ENCODE measurements at places on chromosomes 13 and 19.

GRCh38 chr13:28447206-28447605 is 47.7 kb downstream of the FLT1 start:
- DNase-seq = no peak

- DNase-seq = peak; percentile 99
These were observed at the start of the genes COPE and DDX49 for GRCh38 chr19:18919086-18919899. Gene COPE, minus strand, starts transcription at chr19:18919387. Its CDS starts 39 bp downstream, at chr19:18919348. Gene DDX49, plus strand, starts transcription at chr19:18919715. Its CDS starts 27 bp downstream, at chr19:18919742.

GRCh38 chr13:46058268-46058667 is 5.7 kb upstream of the ZC3H13 start:
- DNase-seq = no peak

- no peak for DNase-seq
These were observed 23.4 kb downstream of the IZUMO4 start for GRCh38 chr19:2119921-2120785.

- no peak for DNase-seq
These were observed 218.5 kb downstream of the ZNF536 start for GRCh38 chr19:30590596-30591229.

DNA sequence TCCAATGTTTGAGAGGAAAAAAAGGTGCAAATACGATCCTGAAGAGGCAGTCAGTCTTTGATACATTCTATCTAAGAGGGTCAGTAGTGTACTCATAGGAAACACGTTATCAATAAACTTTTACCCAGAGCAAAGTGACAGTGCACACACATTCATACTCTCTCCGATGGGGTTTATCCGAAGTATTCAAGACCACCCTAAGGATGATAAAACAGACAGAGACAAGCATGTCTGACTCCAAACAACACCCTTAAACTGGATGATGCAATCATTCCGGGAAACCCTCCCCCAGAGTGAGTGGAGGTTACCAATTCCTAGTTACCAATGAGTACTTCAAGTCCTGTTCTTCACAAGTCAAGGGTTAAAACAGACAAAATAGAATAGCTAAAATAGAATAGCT is 79.1 kb downstream of the DNAJC3 start:
- no peak for DNase-seq

GRCh38 chr13:44088411-44088810 is 208.7 kb downstream of the LACC1 start:
- no peak for DNase-seq

- DNase-seq = peak; percentile 84
These were observed 4.3 kb downstream of the MYO9B start for GRCh38 chr19:17079710-17080439.

DNA sequence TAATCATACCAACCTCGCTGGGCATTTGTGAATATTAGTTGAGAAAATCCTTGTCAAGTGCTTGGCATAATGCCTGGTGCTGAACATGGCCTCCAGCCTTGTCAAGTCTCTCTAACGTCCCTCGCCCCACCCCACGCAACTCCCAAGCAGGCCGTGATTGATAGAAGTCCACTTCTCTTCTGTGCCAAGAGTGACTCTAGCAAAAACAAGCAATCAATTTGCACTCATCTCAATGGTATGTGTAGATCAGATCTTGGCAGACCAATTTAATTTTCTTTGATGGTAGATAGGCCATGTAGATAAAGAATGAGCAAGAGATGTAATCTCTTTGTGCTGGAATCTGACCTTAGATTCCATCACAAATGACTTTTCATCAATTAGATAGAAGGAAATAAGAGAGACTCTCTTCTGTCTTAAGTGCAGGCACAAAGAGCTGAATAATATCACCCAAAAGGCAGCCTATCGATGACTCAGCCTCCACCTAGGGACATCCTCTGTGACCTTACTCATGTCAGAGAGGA is 31.0 kb upstream of the KATNAL1 start:
- DNase-seq = no peak

DNA sequence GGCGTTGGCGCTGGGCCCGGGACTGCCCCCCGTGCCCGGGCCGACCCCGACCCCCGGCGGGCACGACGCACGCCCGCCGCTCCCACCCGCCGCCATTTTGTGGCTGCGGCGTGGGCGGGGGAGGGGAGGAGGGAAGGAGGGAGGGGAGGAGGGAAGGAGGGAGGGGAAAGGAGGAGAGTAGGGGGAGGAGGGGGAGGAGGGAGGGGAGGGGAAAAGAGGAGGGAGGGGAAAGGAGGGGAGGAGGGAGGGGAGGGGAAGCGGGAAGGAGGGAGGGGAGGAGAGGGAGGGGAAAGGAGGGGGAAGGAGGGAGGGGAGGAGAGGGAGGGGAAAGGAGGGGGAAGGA is at the start of gene BTBD2:
TSS of gene BTBD2 (minus strand) at position 107 of the 343 bp plus-strand sequence. CDS start at position 96, 11 bp downstream.
- peak; percentile 36 for DNase-seq

DNA sequence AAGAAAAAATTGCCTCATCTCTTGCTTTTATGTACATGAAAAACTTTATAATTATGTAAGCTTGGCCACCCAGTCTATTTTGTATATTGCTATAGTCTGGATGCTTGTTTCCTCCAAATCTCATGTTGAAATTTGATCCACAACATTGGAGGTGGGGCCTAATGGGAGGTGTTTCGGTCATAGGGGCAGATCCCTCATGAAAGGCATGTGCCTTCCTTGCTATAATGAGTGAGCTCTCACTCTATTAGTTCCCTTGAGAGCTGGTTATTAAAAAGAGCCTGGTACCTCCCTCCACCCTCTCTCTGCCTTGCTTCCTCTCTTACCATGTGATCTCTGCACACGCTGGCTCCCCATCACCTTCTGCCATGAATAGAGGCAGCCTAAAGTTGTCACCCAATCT is 1005.1 kb downstream of the PCDH9 start:
- DNase-seq = no peak

DNA sequence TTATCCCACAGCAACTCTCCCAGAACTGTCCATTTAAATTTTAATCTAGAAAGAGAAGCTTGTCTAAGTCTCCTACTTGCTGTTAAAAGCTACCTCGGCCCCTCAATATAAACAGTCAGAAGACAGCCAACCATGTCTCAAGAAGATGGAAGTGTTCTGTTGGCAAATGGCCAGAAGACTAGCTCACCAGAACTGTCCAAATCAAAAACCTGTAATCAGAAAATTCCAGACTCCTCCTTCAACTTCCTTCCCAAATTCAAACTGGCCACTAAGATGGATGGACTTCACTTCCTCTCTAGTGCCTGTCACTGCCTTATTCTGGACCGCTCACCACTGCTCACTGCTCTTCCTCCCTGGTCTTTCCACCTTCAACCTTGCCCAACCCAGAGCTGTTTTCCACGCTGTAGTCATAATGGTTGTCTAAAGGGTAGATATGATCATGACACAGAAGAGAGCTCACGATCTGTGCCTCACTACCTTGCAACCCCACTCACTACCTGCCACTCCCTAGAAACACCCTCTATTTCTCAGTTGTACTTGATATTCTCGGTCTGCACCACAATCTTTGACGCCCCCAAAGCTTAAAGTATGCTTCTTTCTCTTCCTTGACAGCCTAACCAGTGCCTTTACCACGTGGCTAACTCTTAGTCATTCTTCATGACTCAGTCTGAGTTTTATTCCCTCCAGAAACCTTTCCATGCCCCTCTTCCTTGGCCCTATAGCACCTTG is 9.2 kb downstream of the FGF14 start:
- DNase-seq = no peak

DNA sequence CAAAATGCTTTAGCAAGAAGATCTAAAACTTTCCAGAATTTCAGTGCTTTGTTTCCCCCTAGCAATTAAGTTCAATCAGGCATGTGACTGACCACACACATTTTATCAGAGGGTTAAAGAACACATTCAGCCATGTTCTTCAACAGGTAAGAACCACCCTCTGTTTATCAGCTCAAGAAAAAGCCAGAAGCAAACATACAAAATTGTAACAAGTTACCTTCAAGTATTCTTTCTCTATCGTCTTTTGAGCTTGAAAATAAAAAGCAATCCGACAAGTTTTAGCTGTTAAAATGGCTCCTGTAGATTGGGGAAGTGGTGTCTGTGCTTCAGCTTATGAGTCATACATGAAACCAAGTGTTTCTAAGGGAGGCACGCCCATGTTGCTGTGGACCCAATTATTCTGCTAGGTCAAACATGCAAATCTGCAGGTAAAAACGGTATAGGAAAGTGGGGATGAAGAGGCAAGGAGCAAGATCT is at the start of gene ELF1:
TSS of gene ELF1 (minus strand) at position 306 of the 477 bp plus-strand sequence. CDS start 37,262 bp downstream, outside the sequence.
- DNase-seq = peak; percentile 29

GRCh38 chr13:44651209-44651608 is 75.1 kb upstream of the TSC22D1 start:
- DNase-seq = no peak

GRCh38 chr19:36169084-36169760 is 17.0 kb upstream of the COX7A1 start:
- DNase-seq = peak; percentile 69

DNA sequence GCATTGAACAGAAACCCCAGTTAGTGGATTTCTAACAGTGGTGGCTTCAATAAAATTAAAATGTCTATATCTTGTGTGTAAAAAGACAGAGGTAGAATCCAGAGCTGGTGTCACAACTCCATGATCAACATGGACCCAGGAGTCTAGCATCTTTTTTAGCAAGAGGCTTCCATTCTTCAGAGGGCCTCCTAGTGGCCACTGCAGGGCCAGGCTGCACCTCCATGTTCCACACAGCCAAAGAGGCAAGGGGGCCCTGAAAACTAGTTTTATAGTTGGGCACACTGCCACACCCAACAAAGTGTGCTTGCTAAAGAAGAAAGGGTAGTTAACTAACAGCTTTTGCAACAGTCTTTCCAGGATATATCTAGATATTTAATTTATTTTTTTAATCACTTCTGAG is 12.9 kb downstream of the N4BP2L1 start:
- no peak for DNase-seq

DNA sequence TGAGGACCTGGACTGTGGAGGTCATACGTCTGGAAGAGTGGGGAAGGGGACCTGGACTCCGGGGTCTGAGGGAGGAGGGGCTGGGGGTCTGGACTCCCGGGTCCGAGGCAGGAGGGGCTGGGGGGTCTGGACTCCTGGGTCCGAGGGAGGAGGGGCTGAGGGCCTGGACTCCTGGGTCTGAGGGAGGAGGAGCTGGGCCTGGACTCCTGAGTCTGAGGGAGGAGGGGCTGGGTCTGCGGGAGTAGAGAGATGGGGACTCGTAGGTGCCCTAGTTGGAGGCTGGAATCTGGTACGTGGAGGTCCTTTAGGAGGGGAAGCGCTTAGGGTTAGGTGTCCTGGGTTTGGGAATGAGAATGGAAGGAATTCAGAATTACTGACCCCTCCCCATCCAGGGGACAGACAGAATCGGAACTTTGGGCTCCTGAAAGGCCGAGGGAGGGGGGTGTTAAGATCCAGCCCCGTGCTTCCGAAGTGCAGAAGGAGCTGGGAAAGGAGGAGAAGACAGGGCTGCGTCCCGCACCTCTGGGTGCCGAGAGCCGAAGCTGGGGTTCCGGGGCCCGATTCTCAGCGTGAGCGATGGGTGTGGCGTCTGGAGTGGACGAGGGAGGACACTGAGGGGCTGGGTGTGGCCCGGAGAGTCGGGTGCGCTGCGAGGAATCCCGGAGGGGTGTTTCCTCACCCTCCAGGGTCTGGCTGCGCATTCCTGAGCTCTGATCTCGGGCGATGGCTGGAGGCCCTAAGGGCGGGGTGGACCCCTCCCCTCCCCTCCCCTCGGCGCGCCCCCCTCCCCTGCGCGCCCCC is 608 bp downstream of the MYADM start:
- no peak for DNase-seq

DNA sequence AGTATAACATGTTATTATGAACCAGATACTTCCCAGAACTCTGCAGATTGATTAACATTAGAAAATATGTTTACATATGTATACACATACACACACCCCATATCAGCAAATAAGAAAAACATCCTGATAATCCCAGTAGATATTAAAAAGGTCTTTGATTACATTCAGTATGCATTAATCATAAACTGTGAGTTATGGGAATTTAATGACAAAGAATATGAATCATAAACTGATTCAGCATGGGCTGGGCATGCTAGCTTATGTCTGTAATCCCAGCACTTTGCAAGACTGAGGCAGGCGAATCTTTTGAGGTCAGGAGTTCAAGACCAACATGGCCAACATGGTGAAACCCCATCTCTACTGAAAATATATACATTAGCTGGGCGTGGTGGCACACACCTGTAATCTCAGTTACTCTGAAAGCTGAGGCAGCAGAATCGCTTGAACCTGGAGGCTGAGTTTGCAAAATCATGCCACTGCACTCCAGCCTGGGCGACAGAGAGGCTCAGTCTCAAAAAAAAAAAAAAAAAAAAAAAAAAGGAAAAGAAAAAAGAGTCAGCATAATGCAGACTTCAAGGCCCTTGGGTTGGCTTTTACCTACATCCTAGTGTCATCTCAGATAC is 581.9 kb upstream of the PRR20A start:
- no peak for DNase-seq

GRCh38 chr13:70172946-70173597 is 64.8 kb upstream of the KLHL1 start:
- no peak for DNase-seq

DNA sequence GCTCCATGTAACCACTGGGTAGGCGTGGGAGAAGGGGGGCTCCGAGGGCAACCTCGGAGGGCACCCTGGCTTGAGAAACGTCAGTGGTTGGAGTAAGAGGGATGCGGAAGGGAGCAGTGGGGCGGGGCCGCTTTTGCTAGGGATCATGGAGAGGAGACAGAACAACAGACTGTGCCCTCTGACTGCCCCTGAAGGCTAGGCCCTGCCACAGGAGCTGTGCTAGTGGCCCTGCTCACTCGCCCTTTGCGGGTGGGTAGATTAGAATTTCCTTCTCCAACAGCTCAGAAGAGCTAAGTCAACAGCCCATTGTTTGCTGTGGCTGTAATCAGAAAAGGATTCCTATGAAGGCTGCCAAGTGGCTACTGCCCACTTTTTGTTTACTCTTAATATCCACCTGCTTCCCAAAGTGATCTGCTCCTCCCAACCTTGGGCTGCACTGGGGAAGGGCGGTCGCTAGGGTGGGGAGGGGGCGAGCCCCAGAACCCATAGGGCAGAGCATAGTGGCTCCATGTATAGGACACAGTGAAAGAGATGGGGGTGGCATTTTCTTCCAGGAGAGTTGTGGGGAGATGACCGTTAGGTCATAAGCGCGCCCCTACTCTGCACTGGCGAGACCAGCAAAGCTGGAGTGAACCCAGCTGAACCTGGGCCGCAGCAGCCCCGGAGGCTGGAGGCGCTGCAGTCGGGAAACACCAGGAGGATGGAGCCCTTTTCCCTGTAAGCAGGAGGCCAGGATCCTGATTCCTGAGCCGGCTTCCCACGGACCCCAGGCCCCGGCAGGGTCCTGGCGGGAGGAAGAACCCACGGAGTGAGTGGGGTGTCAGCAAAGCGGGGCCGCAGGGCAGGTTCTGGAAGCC is 1.9 kb upstream of the C1QTNF9 start:
- no peak for DNase-seq

DNA sequence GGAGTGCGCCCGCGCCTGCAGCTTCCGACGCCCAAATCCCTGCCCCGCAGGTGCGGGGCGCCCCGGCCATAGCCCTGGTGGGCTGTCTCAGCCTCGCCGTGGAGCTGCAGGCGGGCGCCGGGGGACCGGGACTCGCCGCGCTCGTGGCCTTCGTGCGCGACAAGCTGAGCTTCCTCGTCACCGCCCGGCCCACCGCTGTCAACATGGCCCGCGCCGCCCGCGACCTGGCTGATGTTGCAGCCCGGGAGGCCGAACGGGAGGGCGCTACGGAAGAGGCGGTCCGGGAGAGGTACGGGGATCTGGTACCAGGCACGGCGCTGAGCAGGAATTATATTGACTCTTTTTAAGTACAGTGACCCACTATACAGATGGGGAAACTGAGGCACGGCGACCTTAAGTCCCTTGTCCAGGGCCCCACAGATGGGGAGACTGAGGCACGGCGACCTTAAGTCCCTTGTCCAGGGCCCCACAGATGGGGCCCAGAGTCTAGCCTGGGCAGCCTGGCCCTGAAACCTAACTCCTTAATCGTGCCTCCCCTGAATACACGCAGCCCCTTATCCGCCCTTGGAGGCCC is 586 bp downstream of the MRI1 start:
- no peak for DNase-seq

Measured in pulmonary artery endothelial cell (primary cell).